T47D (cell line): ENCODE measurements at places on chromosomes 12 and 14.

GRCh38 chr14:102418853-102419240 is 56.1 kb downstream of the TECPR2 start:
- DNase-seq, result no peak

- peak; percentile 98 for DNase-seq
Measured at GRCh38 chr14:102304611-102305506, at the start of gene MOK. TSS of gene MOK (minus strand) at chr14:102305164. CDS start at chr14:102304968, 196 bp downstream.

DNA sequence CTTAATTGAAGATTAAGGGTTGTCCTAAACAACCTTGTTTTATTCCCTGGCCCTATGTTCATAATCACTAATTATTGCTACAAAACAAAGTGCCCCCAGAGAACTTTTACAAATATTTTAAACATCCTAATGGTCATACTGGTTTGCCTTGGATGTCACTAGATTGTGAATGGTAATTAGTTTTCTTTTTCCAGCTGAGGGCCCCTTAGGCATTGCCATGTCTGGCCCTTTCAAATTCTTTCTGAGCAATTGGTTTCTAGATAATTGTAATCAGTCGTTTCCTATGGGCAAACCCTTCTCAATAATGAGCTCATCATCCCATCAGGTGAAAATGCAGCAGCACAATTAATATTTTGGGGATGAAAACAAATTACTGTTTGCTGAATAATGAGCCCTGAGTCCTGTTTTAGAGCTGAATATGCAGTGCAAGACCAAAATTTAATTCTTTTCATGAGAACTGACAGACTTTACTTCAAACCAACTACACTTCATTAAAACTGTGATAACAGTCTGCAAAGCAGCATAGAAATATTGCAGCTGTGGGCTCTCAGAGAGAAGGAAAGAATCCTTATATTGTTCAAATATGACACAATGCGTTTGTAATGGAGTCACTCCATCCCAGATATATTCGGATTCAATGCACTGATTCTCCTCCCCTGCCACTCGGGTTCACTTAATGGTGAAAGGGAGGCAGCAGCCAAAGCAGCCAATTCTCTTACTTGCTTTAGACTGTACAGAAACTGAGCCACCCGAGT is 67.7 kb upstream of the ARHGAP5 start:
- no peak for DNase-seq

GRCh38 chr14:98904677-98905076 is 367.3 kb downstream of the BCL11B start:
- no peak for DNase-seq

GRCh38 chr12:68154779-68155178 is 4.8 kb downstream of the IFNG start:
- no peak for DNase-seq

- no peak for DNase-seq
Measured at GRCh38 chr14:39912192-39913100, 480.2 kb upstream of the FBXO33 start.
